ENCODE measurements at places on chromosomes 13 and 19.
A peak's percentile ranks its signal among the peaks of the same experiment; 100 is the strongest.

- DNase-seq: no peak
These were observed 6.0 kb downstream of the ERVV-1 start for GRCh38 chr19:53019684-53020083.

- no peak for DNase-seq
These were observed 1781.7 kb upstream of the PRR20A start for GRCh38 chr13:55359067-55359466.

DNA sequence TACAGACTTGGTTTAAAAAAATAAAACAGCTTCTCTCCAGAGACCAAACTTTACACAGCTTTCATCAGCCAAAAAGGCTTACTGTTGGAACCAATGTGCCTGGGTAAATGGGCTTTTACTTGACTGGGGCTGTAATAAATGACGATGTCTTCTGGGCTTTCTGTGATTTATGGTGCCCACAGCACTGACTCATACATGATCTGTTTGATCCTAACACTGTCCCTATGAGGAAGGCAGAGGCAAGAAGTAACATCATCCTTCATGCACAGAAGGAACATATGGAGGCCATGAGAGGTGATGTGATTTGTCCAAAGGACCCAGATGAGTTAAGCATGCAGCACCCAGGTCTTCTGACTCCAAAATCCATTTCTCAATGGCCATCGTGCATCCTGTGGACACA, 77.4 kb downstream of the DOCK9 start:
- DNase-seq: no peak

DNA sequence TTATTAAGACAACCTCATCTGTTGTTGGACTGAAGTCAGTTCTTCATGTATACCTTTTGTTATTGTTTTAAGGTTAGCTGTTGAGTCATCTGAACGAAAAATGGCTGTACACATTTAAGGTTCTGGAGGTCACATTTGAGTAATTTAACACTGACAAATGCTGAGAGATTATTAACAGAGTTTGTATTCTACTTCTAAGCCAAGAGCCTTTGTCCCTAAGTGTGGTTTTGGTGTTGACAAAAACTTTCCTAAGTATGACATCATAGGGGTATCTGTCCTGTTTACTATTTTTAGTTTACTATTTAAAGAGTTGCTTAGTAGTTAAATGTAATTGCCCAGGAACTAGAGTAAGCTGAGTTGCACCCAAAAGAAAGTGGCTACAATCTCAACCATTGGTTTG, 71.9 kb downstream of the CDK8 start:
- DNase-seq: no peak

DNA sequence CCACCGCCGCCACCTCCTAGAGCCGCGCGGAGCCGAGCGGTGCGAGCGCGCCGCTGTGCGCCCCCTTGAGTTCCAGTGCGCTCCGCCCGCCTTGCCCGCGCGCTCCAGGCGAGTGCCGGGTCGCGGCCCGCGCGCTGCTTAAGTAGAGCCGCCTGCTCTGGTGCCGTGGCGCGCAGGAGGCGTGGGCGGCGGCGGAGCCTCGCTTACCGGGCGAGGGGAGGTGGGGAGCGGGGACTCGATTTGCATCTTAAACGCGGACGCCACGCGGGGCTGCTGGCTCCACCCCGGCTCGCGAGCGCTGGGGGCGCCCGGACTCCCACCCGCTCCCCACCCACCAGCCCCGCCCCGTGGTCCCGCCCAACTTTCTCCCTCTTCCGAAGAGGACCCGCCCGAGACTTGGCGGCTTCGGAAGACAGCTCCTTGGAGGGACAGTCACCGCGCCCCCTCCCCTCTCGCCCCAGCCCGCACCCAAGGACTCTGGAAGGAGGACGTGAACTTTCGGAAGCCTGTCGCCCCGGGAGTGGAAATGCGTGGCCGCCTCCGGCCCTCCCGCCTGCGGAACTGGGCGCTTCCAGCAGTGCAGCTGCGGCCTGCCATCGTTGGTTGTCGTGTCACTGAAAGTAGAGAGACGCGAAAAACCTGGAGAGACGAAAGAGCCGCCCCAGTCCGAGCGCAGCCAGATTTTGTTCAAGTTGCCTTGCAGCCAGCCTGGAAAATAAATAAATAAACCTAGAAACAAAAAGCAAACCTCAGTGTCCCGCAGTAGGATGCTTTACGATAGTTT, at the start of gene KCTD12:
KCTD12 (minus strand) TSS at position 114 of the 784 bp plus-strand sequence. CDS start 257 bp downstream, outside the sequence.
- peak; percentile 56 for DNase-seq

Data from stimulated activated CD8-positive, alpha-beta memory T cell treated with anti-CD3 and anti-CD28 coated beads, Interleukin-7, amount 100 ng/mL, for 1 hour (primary cell).